ENCODE measurements at places on chromosomes 1 and 21.

GRCh38 chr1:153852170-153852569 lies 70.6 kb downstream of the GATAD2B start:
- no peak for DNase-seq

DNA sequence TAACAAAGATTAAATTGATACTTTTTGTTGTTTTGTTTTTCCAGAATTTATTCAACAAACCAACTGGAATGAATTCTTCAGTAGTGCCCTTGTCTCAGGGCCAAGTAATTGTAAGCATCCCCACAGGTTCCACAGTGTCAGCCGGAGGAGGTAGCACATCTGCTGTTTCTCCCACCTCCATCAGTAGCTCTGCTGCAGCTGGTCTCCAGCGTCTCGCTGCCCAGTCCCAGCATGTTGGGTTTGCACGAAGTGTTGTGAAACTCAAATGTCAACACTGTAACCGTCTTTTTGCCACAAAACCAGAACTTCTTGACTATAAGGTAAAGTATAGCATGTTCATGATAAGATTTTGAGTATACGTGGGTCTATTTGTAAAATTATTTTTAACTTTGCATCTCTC lies 118.5 kb downstream of the ZMYM4 start:
- no peak for DNase-seq

- no peak for DNase-seq
Observed at GRCh38 chr1:198287916-198288315, 131.1 kb downstream of the NEK7 start.

- DNase-seq = no peak
Observed at GRCh38 chr1:25030674-25031589, 100.9 kb upstream of the RUNX3 start.

DNA sequence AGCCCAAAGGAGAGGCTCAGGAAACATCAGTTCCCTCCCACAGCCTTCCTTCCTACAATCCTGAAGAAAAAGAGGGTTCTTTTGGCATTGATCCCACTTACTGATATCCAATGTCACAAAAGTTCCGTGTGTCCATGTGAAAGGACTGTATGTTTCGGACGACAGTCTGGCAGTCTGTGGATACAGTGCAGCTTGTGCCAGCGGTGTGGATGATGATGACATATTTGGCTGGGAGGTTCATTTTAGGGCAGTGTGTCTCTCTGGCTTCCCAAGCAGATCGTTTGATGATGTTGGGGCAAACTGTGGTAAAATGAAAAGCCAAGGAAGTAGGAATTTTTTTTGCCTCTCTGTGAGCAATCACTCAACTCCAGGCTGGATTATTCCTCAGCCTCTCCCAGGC lies 10.4 kb downstream of the PGLYRP3 start:
- no peak for DNase-seq

All from left lobe of liver (tissue), 2 donors.